ENCODE measurements at places on chromosomes 11 and 22. TPM values are rescaled to one million over a fixed set of nuclear protein-coding genes. Genes with fewer than 3 reads are reported as not detected.

The ADAMTS8 gene
- not detected for total RNA-seq

DNA sequence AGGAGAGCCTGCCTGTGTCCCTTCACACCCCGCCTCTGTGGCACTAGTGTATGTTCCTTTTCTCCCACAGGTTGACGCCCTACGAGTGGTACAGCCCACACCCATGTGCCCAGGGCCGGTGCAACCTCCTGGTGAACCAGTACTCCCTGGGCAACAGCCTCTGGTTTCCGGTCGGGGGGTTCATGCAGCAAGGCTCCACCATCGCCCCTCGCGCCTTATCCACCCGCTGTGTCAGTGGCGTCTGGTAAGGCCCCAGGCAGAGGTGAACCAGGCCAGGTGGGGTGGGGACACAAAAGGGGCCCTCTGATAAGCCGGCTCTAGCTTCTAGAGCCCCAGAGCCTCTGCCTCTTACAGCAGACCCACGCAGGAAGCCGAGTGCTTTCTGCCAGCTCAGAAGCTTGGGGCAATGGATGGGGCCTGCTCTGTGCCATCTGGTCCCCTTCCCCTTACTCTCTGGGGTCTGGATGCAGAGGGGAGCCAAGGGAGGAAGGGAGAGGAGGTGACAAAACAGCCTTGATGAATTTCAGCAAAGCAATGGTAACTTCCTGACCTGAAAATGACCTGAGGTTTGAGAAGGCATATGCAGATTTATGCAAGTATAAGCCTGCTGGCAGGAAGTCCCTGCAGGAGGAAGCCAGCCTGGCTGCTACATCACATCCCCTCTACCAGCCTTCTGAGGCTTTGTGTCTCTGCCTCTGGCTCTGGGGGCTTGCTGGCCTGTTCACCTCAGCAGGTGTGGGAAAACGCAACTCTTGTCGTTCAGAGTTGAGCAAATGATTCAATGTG, 67.0 kb upstream of the TBCEL start:
- no peak for DNase-seq

DNA sequence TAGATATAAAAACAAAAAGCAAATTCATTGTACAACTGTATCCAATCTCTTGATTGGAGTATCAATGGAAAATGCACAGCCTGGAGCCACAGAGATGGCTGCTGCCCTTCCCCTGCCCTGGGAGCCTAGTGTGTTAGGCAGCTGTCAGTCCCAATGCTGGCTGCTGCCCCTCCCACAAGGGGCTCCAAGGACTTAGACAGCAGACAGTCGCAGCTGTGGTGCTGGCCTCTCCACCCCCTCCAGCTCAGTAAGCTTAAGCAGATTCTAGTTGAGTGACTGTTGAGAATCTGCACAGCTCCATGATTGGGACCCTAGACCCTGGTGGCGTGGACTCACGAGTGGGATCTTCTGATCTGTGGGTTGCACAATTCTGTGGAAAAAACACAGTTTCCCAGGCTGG, 1511.2 kb downstream of the FAM181B start:
- no peak for DNase-seq

The INPP5J gene
- total RNA-seq = 5.5 TPM

GRCh38 chr22:19051381-19052072, 70.7 kb downstream of the DGCR2 start:
- no peak for DNase-seq
